Activated T-helper 9 cell treated with anti-CD3 and anti-CD28 coated beads, Interleukin-2, amount 50 U/mL, for 16 hours (primary cell): ENCODE measurements at places on chromosomes 12 and 14.

- no peak for DNase-seq
Observed at GRCh38 chr12:121277374-121277759, 19.1 kb downstream of the CAMKK2 start.

- no peak for DNase-seq
Observed at GRCh38 chr14:71720978-71721624, 211.1 kb upstream of the RGS6 start.

GRCh38 chr12:26227361-26227745 lies 32.0 kb downstream of the SSPN start:
- DNase-seq, result no peak

DNA sequence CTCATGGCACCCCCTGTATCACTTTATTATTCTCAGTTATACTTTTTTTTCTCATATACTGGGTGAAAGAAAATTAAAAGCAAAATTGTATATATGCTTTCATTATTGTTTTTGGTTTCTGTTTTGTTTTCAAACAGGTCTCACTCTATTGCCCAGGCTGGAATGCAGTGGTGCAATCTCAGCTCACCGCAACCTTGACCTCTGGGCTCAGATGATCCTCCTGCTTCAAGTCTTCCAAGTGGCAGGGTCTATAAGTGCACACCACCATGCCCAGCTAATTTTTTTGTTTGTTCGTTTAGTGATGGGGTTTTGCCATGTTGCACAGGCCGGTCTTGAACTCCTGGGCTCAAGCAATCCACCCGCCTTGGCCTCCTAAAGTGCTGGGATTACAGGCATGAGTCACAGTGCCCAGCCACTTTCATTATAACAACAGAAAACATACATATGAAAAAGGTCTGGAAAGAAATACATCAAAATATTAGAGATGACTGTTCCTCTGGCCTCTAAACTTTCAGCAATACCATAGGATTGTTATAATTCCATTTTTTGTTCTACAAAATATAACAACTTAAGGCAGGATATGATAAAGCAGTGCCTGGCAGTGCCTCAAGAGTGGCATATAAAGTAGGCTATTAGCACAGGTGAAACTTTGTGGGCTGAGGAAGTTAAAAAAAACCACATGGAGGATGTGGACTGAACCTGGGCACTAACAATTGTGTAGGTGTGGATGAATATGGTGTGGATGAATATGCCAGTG lies 5.8 kb upstream of the NTN4 start:
- no peak for DNase-seq

- no peak for DNase-seq
Observed at GRCh38 chr14:70188659-70189455, at the start of gene SLC8A3. Gene SLC8A3, minus strand, starts transcription at chr14:70188951. Its CDS starts 20,529 bp downstream, at chr14:70168422.

GRCh38 chr14:81797315-81797714 lies 263.7 kb upstream of the SEL1L start:
- DNase-seq, result no peak

DNA sequence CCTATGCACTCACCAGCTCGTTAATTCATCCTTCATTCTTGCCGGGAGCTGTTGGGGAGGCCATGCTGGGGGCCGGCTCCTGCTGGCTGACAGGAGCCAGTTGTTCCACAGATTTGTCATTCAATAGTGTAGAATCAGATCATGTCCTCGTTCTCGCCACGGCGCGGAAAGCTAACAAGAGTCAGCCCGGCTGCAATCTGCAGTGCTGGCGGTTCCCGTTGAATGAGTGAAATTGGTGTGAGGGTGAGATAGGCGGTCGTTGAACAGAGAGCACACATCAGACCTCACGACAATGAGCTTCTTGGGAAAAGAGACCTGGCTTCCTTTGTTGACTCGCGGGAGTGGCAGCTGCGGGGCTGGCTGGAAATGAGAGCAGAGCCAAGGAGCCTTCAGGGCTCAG lies 57.5 kb downstream of the KIF26A start:
- no peak for DNase-seq

- DNase-seq, result no peak
Observed at GRCh38 chr12:19639781-19640415, 200.6 kb downstream of the AEBP2 start.

- DNase-seq, result no peak
Observed at GRCh38 chr12:70635755-70636154, 1.5 kb downstream of the PTPRB start.

- DNase-seq, result no peak
Observed at GRCh38 chr14:36723530-36723929, 61.9 kb downstream of the PAX9 start.

DNA sequence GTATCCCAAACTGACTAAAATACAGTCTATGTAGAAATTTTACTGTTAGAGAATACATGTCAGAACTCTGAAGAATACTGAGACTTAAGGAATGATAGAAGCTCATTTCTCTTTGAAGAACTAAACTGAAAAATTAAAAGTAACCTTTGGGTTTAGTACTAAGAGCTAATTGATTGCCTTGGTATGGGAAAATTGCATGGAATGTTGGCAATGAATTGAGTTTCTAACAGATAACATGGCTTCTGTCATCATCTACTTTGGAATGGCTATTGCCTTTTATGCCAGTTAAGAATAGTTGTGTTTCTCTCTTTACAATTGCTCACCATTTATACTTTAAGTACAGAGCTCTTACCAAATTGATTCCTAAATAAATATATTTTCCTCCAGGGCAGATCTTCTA lies 308.8 kb upstream of the SYT1 start:
- DNase-seq, result no peak

DNA sequence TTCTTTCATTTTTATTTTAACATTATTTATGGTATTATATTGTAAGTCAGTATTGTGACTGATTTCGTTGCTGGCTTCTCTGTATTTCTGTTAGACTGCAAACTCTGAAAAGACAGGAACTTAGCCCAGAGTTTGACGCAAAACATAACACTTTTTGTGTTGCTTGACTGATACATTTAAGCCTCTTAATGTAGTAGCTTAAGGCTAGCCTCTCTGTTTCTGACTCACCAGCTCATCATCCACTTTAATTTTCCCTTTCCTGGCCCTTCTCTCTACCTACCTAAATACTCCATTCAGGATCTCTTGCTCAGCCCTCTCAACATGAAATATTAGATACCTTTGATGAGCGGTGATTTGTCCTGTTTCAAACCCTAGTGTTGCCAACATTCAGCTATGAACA lies 420.6 kb downstream of the LRFN5 start:
- DNase-seq, result no peak

- no peak for DNase-seq
Observed at GRCh38 chr12:12604740-12605139, 6.9 kb upstream of the CREBL2 start.

DNA sequence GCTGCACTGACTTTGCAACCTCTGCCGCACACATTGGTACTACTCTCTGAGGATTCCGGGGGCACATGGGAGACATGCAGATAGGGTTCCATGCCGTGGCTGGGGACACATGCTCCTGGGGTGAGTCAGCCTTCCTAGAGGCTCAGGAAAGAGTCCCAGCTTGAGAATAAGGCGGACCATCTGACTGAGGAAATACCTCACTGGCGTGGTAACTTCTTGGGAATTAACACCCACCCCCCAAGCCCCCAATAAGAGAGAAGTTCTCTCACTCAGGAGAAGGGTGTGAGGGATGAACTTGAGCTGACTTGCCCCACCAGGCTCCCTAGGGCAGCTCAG lies 23.2 kb downstream of the PLXNC1 start:
- no peak for DNase-seq

- DNase-seq, result no peak
Observed at GRCh38 chr12:42960087-42960527, 370.6 kb upstream of the PRICKLE1 start.

- DNase-seq, result no peak
Observed at GRCh38 chr12:49766115-49766455, 24.7 kb downstream of the TMBIM6 start.

DNA sequence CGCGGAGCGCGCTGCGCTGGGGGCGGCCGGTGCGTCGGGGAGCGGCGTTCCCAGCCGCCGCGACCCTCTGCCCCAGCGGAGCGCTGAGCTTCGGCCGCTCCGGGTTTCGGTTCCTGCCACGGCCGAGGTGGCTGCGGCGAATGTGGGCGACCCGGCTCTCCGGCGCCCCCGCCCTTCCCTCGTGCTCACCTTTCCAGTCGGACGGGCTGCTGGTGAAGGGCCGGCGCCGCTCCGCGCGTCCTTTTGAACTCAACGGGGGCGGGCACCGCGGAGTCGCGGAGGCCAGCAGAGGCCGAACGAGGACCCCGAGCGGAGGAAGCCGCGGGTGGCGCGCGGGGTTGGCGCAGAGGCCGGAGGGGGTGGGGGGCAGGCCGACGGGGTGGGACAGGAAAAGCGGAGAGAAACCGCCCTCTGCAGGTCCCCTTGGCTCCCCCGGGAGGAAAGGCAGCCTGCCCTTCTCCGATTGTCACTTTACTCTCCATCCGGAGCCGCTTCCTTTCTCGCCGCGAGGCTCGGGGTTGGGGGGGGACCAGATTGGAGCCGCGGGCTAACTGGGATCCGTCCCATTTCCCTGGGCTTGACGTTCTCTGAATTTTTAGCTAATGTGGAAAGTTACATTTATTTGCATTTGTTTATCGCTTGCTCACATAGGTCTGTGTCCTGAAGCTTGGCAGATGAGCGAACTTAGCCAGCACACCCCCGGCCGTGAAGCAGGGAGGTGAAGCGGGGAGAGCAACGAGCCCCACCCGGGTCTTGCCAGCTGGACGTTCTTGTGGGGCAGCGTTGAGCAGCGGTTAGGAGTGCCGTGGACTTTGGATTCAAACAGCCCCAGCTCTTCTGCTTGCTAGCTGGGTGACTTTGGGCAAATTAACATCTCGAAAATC lies at the start of gene SMAGP:
Gene SMAGP (minus strand): TSS at position 349 of the 884 bp plus-strand sequence. CDS start 1,137 bp downstream, outside the sequence.
- peak; percentile 27 for DNase-seq

DNA sequence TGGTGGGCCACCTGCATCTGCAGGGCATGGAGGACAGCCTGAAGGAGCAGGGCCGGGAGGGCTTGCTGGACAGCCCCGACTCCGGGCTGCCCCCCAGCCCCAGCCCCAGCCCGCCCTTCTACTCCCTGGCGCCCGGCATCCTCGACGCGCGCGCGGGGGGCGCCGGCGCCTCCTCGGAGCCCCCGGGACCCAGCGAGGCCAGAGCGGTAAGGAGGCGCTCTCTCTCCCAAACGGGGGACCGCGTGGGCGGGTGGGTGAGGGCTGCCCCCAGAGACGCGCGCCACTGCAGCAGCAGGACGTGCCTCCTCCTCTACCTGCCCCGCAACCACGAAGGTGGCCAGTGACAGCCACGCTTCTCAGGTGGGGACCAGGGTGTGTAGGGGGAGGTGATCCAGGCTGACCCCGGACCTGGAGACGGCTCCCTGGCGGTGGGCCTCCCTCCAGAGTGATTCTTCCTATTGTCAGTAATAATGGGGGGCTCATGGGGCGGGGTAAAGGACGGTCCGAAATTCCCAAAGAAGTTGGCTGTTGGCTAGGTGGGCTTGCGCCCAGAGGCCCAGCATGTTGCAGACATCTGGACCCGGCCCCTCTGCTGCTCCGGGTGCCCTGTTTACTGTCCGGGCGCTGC lies 652 bp downstream of the RFLNA start:
- DNase-seq, result no peak

DNA sequence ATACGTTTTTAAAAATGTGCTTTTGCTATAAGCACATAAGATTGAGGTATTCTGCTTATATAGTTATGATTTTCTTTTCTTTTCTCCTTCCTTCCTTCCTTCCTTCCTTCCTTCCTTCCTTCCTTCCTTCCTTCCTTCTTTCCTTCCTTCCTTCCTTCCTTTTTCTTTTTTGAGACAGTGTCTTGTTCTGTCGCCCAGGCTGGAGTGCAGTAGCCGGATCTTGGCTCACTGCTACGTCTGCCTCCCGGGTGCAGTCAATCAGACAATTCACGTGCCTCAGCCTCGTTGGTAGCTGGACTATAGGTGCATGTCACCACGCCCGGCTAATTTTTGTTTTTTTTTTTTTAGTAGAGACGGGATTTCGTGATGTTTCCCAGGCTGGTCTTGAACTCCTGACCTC lies 5.8 kb downstream of the CFAP54 start:
- DNase-seq, result no peak

DNA sequence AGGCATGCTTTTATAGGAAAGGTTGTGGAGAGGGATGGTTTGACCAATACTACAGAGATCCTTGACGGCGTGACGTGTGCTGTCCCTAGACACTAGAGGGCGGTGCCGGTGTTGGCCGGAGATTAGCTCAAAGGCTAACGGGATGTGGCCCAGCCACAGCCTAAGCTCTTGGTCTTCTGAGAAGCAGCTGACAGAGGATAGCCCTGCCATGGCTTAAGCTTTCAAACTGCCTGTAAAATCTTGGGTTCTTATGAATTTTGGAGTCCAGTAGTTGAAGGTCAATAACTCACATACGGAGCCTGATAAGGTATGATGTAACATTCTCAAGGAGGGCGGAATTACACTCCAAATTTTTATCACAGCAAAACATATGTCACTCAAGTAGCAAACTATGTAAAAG lies 515.7 kb upstream of the ATXN7L3B start:
- DNase-seq, result no peak

DNA sequence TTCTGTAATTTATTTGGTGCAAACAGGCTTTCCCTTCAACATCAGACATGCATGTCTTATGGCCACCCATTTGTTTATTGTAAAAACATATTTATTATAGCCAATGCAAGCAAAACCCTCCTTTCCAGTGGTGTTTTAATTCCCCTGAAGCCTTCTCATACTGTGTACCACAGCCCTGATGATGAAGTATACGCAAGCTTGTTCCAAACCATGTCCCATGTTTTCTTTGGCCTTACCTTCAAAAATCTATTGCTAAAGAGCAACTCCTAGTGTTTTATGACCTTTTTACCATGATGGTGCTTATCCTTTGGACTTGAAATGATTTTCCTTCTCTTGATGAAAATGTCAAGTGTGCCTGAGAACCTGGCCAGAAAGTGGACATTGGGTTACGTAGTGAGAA lies 85.9 kb upstream of the CCDC91 start:
- DNase-seq, result no peak

- DNase-seq, result peak; percentile 30
Observed at GRCh38 chr14:106530423-106531107, 1004.2 kb downstream of the TMEM121 start.

DNA sequence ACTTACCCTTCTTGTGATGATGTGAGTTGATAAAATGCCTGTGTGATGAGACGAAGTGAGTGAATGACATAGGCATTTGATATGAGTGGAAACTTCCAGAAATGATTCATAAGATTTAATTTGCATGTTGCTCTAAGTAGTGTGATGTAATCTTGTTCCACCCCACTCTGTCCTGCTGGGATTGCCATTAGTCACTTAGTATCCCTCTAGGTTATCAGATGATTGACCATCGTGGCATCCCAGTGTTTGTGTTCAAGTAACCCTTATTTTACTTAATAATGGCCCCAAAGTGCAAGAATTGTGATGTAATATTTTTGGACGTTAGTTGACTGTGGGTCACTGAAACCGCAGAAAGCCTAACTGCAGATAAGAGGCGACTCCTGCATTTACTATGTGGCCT lies 214.4 kb upstream of the DIO2 start:
- DNase-seq, result no peak
